C1 segment of cervical spinal cord (tissue), 14 donors: ENCODE measurements at places on chromosomes 3 and 15.

- no peak for DNase-seq
Observed at GRCh38 chr3:186060222-186060621, 48.7 kb downstream of the ETV5 start.

DNA sequence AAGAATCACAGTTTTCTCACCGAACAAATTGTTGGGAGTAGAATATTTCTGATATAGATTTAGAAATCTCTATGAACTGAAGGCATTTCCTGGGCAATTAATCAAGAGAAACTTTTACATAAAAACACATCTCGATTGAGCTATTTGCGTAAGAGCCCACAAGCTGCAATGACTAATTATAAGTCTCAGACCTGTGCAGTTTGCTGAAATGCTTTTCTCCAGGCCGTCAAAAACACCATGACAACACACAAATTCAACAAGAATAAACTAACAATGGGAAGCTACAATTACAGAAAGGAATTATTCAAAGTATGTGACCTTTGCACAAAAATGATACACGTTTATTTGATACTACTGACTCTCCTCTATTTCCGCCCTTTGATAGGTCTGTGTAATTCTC is 481.2 kb upstream of the WNT5A start:
- DNase-seq, result no peak

GRCh38 chr3:23325466-23326065 is 122.4 kb downstream of the UBE2E2 start:
- DNase-seq, result no peak

DNA sequence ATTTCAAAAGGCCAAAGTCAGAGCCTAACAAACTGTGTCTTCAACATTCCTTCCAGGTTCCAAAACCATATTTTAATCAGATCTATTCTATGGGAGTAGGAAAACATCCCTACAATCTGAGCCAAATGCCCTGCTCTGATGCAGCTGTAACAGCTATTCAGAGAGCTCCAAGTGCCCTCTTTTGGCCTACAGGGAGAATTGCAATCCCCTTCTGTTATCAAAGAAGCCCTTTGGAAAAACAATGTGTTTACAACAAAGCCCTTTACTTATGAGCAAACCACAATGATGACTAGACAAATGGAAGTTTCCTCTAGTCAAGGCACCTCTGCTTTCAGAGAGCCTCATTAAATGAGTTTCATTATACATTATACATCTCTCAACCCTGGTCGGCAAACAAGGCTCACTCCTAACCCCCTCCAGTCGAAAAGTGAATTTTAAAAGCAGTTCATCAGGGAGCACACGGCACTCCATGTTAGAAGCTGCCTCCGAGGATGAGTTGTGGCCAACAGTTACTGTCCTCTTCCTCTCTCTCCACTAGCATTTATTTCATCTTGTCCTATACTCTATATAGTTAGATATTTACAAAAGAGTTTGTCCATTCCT is 42.6 kb upstream of the TMCO5A start:
- DNase-seq, result peak; percentile 9

DNA sequence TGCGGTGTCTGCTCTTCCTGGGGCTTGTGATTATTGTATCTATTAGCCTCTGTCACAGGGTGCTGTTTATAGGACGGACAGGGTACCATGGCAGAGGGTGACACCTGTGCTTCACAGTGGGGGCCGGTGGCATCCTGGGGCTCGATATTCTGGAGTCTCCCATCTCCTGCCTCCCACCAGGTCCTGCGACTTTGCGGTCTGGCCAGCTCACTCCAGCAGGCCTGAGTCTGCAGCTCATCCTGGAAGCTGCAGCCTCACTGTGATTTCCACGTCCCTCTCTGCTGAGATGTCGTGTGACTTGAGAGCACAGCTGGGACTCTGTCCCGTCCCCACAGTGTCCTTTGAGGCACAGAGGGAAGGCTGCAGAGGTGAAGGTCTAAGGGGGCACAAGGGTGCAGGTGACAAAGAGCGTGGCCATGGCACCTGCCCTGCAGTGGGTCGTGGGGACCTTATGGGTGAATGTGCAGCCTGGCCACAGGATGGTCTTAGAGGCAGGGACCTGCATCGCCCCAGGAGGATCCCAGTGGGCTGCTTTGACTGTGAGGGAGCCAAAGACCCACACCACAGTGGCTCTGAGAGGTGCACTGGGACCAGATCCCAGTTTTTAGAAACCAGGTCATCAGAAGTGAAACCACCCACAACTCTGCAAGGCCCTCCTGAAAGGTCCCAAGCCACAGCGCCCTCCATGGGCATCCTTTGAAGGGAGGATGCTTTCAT is 172.8 kb downstream of the KLF13 start:
- DNase-seq, result no peak

- no peak for DNase-seq
Observed at GRCh38 chr15:80536716-80537115, 132.5 kb downstream of the ARNT2 start.

DNA sequence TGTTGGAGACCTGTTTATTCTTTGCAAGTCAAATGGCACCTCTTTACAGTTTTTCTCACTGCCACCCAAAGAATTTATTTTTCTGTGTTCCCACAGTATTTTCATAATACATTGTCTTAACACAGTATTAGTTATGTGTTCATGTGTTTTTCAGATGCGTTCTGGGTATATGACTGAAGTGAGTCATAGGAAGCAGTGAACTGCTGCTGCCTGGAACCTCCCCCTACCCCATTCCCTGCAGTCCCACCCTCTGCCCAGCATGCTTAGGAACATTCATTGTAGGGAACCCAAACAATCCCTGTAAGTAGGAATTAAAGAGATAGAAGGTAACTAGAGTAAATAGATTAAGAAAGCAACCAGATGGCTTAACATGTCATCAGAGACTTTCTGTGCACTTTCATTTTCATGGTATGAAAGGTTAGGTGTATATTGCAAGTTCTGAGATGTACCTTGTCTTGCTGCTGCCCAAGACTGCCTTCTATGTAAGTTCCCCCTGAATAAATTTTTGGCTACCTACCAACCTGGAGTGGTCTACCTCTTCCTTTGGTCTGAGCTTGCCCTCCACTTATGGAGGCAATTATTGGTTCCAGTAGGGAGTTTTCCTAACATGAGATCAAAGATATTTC is 21.9 kb upstream of the SQOR start:
- DNase-seq, result no peak

- DNase-seq, result no peak
Observed at GRCh38 chr3:177824190-177824786, 627.0 kb upstream of the TBL1XR1 start.

GRCh38 chr15:41965441-41966413 is 6.6 kb downstream of the EHD4 start:
- no peak for DNase-seq

DNA sequence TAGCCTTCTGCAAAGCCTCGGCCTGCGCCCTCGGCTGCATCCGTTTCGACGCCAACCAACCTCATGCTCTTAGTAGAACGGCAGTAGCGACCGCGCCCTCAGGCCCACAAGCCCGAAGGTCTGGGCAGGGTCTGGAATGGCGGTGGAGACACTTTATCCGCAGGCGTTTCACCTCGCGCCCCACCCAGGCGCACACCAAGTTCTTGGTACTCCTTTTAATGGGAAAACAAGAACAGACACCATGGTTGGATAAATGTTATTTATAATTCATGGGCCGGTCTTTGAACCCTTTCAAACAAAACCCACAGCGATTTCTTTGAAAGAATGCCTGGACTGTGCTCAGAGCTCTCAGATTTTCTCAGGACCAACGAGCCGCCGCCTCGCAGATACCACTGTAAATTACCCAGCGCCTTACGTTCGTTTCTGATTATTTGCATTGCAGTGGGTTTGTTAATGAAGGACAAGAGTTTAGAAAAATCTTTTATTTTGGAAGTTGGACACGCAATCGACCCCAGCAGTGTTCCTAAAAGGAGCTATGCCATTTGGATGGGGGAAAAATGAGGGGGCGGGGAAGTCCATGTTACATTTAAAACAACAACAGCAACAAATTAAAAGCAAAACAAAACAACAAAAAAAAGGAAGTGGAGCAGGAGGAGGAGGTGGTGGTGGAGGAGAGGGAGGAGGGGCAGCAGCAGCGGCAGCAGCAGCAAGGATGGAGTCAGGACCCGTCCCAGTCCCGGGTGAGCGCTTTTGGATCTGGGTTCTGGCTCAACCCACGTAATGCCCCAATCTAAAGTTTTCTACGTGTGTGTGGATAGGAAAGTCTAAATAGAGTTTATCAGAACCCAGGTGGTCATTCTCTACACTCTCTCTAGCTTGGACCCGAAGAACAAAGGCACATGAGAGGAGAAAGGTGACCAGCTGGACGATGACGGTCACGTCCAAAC is 993 bp upstream of the ISL2 start:
- no peak for DNase-seq

GRCh38 chr3:183142199-183142598 is 20.3 kb downstream of the LAMP3 start:
- no peak for DNase-seq

DNA sequence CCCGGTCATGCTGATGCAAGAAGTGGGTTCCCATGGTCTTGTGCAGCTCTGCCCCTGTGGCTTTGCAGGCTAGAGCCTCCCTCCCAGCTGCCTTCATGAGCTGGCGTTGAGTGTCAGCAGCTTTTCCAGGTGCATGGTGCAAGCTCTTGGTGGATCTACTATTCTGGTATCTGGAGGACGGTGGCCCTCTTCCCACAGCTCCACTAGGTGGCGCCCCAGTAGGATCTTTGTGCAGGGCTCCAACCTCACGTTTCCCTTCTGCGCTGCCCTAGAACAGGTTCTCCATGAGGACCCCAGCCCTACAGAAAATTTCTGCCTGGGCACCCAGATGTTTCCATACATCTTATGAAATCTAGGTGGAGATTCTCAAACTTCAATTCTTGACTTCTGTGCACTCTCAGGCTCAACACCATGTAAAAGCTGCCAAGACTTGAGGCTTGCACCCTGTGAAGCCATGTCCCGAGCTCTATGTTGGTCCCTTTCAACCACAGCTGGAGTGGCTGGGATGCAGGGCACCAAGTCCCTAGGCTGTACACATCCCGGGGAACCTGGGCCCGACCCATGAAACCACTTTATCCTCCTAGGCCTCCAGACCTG is 238.4 kb upstream of the MDFIC2 start:
- no peak for DNase-seq

GRCh38 chr15:29208352-29208751 is 61.3 kb downstream of the NSMCE3 start:
- no peak for DNase-seq

- DNase-seq, result no peak
Observed at GRCh38 chr3:86867982-86868381, 123.0 kb downstream of the VGLL3 start.

DNA sequence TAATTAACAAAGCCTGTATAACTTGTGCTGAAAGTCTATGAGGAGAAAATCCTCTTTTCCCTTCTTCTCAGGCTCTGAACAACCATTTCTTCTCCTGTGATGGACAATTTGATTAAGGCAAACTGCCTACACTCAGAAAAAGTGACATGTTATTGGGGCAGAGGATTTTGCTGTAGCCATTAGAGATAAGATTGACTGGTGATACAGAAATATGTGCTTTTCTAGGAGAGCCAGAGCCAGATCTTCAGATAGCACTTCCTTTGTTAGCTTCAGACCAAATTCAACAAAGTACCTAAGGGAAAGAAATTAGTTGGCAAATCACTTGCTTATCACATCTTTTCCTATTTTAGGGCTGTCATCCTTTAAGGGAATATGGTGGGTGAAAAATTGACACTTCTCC is 259.9 kb downstream of the ARPP21 start:
- DNase-seq, result no peak

- no peak for DNase-seq
Observed at GRCh38 chr3:107985496-107985895, 105.3 kb downstream of the CD47 start.

DNA sequence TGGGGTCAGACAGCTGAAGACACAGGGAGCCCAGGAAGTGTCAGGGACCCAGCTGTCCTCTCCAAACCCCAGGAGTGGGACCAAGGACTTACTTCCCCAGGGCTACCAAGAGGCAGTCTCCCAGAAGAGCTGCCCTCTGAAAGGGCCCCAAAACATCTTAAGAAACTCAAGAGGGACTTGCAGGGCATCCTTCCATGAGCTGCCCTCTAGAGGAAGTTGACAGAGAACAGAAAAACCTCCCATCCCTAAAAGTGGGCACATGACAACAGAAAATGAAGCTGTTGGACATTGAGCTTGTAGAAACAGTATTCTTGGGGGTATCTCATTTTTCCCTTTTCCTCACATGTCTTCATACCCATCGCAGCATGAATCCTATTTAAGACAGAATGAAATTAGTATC is 58.9 kb downstream of the MECOM start:
- no peak for DNase-seq

DNA sequence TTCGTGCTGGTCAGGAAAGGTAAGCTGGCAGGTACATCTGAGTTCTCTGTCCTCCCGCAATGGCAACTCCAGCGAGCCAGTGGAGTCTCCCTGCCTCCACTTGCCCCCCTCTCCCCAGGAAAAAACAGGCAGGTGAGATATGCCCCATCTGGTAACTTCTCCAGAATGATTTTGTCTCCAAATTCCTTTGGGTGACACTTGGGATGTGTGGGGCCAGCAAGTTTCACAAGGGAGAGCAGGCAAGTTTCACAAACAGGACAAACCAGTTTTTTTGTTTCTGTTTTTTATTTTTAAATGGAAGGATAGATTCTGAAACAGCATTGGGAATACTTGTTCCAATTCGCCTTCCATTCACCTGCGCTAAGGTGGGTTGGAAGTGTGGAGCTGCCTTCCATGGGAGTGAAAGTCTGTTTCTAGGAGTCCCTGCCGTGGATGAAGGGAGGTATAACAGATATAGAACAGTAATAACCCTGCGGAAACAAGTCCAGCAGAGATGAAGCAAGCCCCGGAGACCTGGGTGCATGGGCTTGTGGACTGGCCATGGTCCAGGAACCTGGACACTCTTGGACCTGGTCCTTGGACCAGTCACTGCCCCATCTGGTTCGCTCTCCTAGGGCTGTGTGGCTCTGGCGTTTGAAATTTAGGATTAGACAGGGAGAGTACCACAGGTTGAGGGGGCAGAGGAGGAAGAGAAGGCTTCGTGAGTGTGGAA is 22.9 kb upstream of the KIF23 start:
- DNase-seq, result no peak

DNA sequence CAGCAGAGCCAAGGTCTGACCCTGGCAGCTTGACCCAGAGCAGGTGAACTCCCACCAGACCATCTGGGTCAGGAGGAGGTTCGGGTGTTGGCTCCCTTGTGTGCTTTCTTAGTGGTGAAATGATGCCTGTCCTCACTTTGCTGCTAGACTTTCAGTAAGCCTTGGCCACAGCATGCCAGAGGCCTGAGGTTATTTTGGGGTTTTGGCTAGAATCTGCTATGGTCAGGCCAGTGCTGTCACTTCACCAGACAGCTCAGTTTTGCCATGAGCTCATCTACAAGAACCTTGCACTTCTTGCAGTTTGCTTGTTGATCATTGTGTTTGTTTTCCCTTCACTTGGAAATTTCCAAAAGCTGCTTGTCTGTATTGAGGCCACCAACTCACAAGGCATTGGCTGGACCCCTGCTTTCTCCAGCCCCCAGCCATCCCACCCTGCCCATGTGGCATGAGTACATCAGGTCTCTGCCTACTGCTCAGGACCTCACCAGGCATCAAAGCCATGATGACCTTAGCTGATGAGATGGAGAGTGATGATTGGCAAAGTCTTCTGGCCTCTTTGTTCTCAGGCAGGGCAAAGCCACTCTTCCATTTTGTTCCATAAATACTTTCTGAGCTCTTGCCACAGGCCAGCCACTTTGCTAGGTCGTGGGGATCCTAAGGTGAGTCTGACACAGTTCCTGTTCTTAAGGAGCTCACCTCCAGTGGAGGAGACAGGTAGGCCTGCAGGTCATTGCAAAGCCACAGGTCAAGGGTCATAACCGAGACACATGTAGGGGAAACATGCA is 122.6 kb downstream of the ARNT2 start:
- no peak for DNase-seq

GRCh38 chr15:49888323-49888693 is 230.7 kb downstream of the ATP8B4 start:
- no peak for DNase-seq
